M059J (cell line): ENCODE measurements at places on chromosomes 12 and 14. TPM values are rescaled to one million over a fixed set of nuclear protein-coding genes. Genes with fewer than 3 reads are reported as not detected.

- DNase-seq = no peak
These were observed 38.4 kb upstream of the ELK3 start for GRCh38 chr12:96155781-96156180.

Gene LRFN5
- total RNA-seq = 0.05 TPM in 1 of 2 replicates, not detected in the other

Gene AACS
- total RNA-seq = 19.4 and 25.3 TPM in 2 replicates

DNA sequence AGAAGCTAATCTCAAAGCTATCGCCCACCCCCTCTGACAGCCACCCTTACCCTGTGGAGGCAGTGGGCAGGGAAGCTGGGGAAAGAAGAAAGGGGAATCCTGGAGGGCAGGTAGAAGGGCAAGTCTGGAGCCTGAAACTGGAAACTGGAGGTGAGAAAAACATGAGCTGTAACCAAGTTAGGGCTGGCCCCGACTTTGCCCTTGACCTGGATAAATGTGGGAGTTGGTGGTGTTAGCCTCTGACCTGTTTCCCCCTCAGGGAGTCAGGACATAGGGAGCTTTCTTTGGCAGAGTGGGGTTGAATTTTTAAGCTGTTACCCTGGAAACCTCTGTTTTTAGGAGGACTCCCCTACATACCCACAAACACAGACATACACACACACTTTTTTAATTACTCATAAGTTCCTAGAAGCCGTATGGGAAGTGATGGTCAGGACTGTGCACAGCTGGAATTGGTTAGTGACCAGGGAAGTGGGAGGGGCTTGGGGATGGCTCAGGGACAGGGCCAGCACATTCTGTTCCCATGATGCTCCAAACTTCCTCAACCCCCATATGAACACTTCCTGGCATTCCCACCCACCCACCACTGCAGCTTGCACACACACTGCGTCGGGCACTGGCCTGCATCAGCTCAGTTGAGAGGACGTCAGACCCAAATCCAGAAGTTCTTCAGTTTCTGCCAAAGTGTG lies 5.0 kb upstream of the MMP19 start:
- DNase-seq = peak; percentile 91

- DNase-seq = peak; percentile 23
These were observed 35.4 kb upstream of the LTA4H start for GRCh38 chr12:96070670-96071279.

Gene DBX2
- total RNA-seq = not detected in 2 replicates

Gene ANO2
- total RNA-seq = 0.86 and 2.3 TPM in 2 replicates

DNA sequence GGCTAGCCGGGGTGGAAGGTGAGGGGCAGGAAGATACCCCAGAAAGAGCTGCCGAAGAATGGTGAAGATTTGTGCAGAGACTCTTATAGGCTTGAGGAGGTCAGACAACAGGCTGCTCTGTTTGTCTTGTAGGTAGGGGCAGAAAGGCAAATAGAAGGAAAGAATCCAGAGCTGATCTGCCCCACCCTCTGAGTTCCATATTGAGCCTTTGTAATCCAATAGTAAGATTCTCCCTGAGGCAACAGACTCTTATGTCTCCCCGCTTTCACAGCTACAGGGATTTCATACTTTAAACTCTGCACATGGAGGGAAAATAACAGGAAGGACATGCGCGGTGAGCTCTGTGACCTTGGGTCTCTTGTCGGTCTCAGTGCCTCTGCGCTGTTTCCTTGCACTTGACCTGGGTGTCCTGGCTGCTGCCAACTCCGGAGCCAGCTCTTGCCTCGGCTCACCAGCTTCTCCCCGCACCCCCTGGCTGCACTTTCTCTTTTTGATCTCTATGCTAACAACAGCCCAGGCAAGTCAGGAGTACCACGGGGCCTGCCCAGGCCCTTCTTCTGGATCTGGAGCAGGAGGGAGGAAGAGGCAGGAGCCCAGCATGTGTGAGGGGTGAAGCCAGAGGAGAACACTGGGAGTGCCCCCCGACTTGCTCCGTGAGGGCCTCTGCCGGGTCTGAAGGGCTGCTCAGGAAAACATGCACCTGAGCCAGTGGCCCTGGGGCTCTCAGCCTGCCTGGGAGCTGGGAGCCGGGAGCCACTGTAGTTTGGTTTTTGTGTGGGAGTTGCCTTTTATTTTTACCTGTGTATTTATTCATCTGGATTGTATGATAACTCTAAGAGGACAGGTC lies 75.8 kb downstream of the PPP1R36 start:
- DNase-seq = no peak

- DNase-seq = no peak
These were observed 89.7 kb upstream of the MYL2 start for GRCh38 chr12:111010061-111010460.

GRCh38 chr12:80050236-80050635 lies 49.1 kb upstream of the OTOGL start:
- DNase-seq = no peak

Gene MYO1H
- not detected in 2 replicates for total RNA-seq

Gene CELA1
- total RNA-seq = not detected in 2 replicates

Gene KRT6A
- not detected in 2 replicates for total RNA-seq

Gene C14orf180
- not detected in 2 replicates for total RNA-seq

Gene PRPF40B
- 7.8 and 9.8 TPM in 2 replicates for total RNA-seq

- DNase-seq = no peak
These were observed 681.4 kb upstream of the FBXO33 start for GRCh38 chr14:40113671-40114070.

Gene TAS2R13
- total RNA-seq = not detected in 2 replicates

DNA sequence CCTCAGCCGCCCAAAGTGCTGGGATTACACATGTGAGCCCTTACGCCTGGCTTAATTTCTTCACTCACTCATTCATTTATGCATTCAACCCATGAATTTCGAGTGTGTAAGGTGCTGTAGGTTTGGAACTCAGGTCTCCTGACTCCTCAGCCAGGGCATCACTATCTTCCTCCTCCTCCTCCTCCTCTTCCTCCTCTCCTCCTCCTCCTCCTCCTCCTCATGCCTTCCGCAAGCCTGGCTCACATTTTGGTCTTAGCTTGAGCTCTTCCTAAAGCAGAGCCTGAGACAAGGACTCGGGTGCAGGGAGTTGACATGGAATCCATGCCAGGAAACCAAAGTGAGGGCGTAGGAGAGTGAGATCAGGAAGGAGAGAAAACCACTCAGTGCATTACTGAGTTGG lies 20.8 kb upstream of the CHGA start:
- DNase-seq = no peak

- no peak for DNase-seq
These were observed 83.3 kb downstream of the SCARB1 start for GRCh38 chr12:124780336-124780735.

GRCh38 chr14:97644365-97644764 lies 847.2 kb downstream of the VRK1 start:
- DNase-seq = no peak

Gene EPYC
- 0.17 TPM in 1 of 2 replicates, not detected in the other for total RNA-seq

GRCh38 chr12:1650978-1651361 lies 21.9 kb downstream of the WNT5B start:
- DNase-seq = no peak

DNA sequence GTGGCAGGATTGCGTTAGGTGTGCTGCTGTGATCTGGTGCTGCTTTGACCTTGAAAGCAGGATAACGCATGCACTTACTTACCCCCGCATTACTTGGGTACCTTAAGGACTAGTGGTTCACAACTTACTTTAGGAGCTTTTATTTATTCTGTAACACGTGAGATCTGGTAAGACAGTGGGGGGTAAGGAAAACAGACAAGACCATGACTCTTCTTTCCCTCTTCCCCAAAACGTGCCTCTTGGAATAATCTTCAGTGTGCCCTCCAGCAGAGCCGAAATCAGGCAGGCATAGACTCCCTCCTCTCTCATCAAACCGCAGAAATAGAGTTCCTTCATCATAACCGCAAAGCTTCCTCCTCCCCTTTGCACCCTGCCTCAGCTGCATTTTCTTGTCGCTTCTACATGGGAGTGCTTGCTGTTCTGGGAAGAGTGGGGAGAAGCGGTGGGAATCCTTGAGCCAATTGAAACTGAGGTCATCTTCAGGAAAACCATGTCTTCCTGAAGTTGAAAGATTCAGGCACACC lies 43.4 kb downstream of the RAD52 start:
- no peak for DNase-seq

- no peak for DNase-seq
These were observed 377.1 kb upstream of the RGS6 start for GRCh38 chr14:71554959-71555612.

- DNase-seq = no peak
These were observed 81.1 kb downstream of the ESR2 start for GRCh38 chr14:64213086-64213485.

- DNase-seq = no peak
These were observed 27.4 kb downstream of the RAB21 start for GRCh38 chr12:71782017-71782416.

Gene RPGRIP1
- total RNA-seq = not detected in 2 replicates

GRCh38 chr14:94907626-94908261 lies 137.8 kb upstream of the GSC start:
- DNase-seq = peak; percentile 20

DNA sequence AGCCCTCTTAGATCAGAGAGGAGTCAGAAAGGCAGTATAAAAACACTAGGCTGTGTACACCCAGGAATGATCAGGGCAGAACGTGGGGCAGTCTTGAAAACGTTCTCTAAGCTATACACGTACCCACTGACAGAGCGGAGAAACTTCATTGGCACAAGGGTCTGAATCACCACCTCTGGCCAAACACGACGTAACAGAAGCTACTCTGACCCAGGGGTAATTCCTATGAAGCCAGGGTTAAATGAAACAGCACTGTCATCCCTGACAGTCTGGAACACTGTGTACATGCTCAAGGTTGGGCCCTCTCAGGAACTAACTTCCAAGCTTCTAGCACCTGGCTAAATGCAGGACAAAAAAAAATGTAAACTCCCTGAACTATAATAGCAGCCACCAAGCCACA lies 38.4 kb downstream of the PARP11 start:
- no peak for DNase-seq

Gene KRT78
- 0.22 TPM in 1 of 2 replicates, not detected in the other for total RNA-seq

Gene SYT1
- 5.7 and 8.7 TPM in 2 replicates for total RNA-seq

- DNase-seq = no peak
These were observed 10.8 kb downstream of the DLK1 start for GRCh38 chr14:100737526-100737925.

GRCh38 chr14:74557691-74558090 lies 54.3 kb downstream of the LTBP2 start:
- no peak for DNase-seq

DNA sequence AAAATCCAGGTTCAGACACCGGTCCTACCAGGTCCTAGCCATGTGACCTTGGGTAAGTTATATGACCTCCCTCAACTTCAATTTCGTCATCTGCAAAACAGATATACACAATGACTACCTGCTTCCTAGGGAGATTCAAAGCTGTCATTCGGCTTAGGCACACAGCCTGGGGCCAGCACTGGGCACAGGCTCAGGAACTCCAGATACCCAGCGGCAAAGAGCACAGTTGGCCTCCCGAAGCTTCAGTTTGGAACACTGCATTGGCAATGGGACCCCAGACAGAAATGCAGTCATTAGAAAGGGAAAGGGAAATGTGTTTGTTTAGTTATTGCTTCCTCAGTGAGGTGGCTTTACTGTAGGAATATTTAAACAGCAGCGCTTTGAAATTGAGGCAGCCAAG lies 11.4 kb downstream of the PLEKHG6 start:
- DNase-seq = no peak

Gene EDDM3A
- not detected in 2 replicates for total RNA-seq

Gene SSPN
- total RNA-seq = 2.5 and 4.1 TPM in 2 replicates
